ENCODE measurements at places on chromosomes 7 and 10. TPM values are rescaled to one million over a fixed set of nuclear protein-coding genes. Genes with fewer than 3 reads are reported as not detected.

The PPP1R17 gene
- not detected for total RNA-seq

The PON1 gene
- total RNA-seq = under 0.01 TPM

The ZNF398 gene
- 18.2 TPM for total RNA-seq

The ANKRD2 gene
- 0.36 TPM for total RNA-seq

The SKIDA1 gene
- under 0.01 TPM for total RNA-seq

The JAKMIP3 gene
- 0.15 TPM for total RNA-seq

The KNDC1 gene
- total RNA-seq = 0.36 TPM

The ADD3 gene
- 371 TPM for total RNA-seq

The NFKB2 gene
- 25.0 TPM for total RNA-seq

All from melanocyte of skin (primary cell).